Hippocampal formation (tissue), 2 donors: ENCODE measurements at places on chromosomes 7 and 10.
A peak's percentile ranks its signal among the peaks of the same experiment; 100 is the strongest.

DNA sequence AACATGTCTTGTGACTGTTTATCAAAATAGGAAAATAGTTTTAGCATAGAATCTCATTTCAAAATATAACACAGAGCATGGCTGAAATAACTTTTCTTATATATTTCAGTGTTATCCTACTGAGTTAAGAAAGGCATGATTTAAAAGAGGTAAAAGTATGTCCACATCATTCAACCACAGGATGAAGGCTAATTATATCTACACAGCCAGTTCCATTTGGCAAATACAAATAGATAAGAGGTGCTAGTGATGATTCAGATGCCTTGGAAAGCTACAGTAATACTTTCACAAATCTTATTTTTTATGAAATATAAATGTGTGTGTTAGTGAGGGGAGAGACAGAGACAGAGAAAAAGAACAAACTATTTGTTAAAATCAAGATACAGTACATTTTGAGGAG, 42.9 kb upstream of the PCDH15 start:
- DNase-seq: no peak

DNA sequence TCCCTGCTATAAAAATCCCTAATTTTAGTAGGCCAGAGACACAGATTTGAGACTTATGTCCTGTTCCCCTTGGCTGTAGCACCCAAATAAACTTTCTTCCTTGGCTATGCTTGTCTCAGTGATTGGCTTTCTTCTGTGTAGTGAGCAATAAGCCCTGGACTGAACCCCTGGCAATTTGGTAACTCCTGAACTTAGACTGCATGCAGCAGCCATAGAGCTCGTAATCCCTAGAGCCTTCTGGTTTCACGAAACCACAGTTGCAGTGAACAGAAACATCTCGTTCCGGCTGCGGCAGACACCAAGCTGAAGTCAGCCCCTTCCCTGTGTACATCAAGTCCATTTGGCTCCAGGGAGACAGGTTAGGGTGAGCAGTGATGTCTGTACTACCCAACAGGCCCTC, 172.2 kb downstream of the LYZL1 start:
- no peak for DNase-seq

GRCh38 chr7:43137811-43138210, 25.4 kb downstream of the HECW1 start:
- no peak for DNase-seq

DNA sequence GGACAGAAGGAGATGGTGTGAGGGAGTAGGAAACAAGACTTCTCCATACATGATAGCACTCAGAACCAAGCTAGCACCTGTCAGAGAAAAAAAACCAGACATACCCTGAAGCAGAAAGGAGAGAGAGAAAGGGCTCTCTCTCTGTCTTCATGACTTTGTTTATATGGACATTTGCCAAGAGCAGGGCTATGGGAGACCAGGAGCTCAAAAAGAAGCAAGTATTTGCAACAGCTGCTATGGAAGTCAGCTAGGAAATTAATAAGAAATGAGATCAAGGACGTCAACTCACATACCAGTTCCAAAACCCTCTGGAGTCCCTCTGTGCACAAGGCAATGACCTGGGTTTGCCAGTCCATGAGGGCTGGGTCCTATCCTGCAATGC, 111.6 kb downstream of the SGMS1 start:
- no peak for DNase-seq

- DNase-seq: no peak
Measured at GRCh38 chr7:123190109-123190831, 9.5 kb downstream of the SLC13A1 start.

GRCh38 chr10:3668276-3668965, 116.6 kb downstream of the KLF6 start:
- DNase-seq: no peak

DNA sequence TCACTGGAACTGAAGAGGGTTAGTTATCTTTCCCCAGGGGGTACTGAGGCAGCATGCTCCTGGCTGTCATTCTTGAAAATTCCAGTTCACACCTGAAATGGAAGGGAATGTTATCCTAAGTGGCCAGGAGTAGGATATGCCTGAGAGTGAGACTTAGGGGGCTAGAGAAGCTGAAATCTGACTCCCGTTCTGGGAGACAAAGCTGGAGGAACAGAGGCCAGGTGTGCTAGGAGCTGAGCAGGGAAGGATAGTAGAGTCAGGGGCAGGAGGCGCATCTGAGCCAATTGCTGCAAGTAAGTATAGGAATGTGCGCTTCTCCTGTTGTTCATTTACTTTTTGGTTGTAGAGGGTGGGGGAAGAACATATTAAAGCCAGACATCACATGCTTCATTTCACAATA, 58.1 kb upstream of the KIAA1217 start:
- DNase-seq: no peak

GRCh38 chr7:141515941-141516340, 35.3 kb upstream of the AGK start:
- no peak for DNase-seq

DNA sequence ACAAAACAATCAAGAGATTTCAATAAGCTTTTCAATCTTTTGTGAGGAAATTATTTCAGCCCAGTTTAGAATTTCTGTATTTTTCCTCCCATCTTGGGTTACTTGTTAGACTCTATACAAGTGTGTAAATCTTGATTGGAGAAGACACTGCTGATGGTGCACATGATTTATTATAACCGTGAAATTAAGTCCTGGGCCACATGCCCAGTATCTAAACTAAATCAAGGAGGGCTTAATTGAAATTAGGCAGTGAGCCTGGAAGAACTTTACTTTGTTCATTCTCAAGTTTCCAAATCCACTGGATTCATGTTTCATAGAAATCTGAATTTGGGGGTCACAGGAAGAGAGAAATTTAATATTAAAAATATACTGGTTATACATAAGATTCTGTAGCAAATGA, 44.5 kb downstream of the CSTF2T start:
- DNase-seq: peak; percentile 54
